ENCODE measurements at places on chromosomes 3 and 15. TPM values are rescaled to one million over a fixed set of nuclear protein-coding genes. Genes with fewer than 3 reads are reported as not detected.

Gene HTR3E
- total RNA-seq: not detected

Gene SLC22A13
- total RNA-seq: under 0.01 TPM

Gene IQCH
- 1.6 TPM for total RNA-seq

Gene BRK1
- 167 TPM for total RNA-seq

Gene SV2B
- 2.3 TPM for total RNA-seq

Gene CPEB1
- total RNA-seq: not detected

Gene RPS27L
- total RNA-seq: 232 TPM

Gene SERINC4
- total RNA-seq: not detected

Gene P2RY14
- not detected for total RNA-seq

Gene CCRL2
- 5.6 TPM for total RNA-seq

Gene SLCO2A1
- 2.6 TPM for total RNA-seq

Gene ATOSA
- total RNA-seq: 44.7 TPM

Gene CEMIP
- total RNA-seq: 0.19 TPM

Gene TRPM1
- total RNA-seq: 0.38 TPM

Gene TMEM43
- total RNA-seq: 139 TPM

Gene HYAL3
- 11.8 TPM for total RNA-seq

Gene UACA
- total RNA-seq: 119 TPM

Gene TIMP4
- total RNA-seq: 0.98 TPM

Gene LRRFIP2
- 30.7 TPM for total RNA-seq

Gene CHRNA7
- 1.4 TPM for total RNA-seq

Gene PARL
- total RNA-seq: 27.7 TPM
